ENCODE measurements at places on chromosomes 6 and 20.

GRCh38 chr6:51843456-51844056 is 243.9 kb downstream of the PKHD1 start:
- DNase-seq, result no peak

DNA sequence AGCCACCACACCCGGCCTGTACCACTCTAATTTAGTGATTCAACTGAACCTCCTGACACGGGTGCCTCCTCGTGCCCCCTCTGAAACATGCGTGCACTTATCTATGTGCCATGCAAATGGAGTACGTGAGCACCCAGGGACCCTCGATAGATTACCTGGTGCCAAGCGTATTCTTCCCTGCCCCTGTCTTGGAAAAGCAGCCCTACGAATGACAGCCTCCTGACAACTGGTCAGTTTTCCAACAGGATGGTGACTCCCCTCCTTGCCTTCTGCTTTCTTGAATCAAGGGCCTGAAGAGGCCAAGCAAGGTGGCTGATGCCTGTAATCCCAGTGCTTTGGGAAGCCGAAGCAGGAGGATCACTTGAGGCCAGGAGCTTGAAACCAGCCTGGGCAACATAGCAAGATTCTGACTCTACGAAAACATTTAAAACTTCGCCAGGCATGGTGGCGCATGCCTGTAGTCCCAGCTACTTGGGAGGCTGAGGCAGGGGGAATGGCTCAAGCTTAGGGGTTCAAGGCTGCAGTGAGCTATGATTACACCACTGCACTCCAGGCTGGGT is 25.4 kb upstream of the SYNJ2 start:
- DNase-seq, result no peak

DNA sequence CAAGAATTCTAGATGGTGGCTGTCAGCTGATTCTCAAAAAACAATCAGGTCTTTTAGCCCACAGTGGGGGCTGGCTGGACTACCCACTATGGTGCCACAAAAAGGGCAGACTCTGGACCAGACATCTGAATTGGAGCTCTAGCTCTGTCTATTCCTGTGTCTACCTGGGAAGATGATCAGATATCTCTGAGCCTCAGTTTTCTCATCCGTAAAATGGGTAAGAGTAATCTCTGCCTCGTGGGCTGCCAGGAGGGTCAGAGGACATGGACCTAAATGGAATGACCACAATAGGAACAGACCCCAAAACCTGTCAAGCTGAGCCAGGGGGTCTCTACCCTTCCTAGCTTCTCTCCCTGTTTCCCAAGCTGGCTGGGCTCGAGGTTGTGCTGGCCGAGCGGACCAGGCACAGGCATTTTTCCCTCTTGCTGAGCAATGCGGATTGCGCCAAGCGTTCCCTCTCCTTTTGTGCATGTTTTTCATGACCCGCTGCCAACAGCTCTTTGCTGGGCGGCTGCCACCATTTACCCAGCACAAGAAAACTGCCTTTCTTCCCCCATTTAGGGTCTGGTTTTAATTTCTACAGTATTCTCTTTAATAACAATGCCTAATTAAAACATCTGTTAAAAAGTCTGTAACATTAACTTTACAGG is 74.7 kb upstream of the MAFB start:
- DNase-seq, result no peak

DNA sequence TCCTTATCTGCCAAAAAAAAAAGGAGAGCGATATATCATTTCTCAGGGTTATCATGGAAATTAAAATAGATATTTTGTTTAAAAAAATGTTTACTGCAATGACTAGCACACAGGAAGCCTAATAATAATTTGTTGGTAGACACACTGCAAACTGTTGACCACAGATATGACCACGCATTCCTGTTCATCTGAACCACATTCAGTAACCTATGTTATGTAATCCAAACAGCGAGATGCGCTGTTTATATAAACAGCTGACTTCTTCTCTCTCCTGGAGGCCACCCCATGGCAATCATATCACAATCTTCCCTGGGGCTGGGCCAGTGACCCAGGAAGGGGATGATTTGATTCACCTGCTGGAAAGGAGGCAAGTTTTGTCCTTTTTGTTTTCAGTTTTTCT is 129.3 kb upstream of the UST start:
- no peak for DNase-seq

DNA sequence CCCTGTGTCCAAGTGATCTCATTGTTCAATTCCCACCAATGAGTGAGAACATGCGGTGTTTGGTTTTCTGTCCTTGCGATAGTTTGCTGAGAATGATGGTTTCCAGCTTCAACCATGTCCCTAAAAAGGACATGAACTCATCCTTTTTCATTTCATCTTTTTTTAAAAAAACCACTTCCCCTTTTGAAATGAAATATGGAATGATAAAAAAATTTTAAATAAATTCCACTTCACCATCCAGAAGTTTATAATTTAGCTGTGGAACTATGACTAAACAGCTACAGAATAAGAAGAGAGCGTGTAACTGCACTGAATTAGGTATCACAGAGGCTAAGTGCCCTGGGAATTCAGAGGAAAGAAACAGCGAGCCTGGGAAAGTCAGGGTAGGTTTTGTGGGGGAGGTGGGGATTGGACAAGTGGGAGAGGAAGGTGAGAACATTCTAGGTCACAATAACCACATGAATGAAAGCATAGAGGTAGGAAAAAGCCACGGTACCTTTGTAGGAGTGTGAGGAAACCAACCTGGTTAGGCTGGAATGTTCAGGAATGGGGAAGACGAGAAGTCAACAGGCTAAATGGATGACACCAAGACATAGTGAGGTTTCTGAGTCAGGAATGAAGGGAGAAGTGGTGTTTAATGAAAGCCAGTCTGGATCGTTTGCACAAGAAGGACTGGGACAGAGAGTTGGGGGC is 11.0 kb downstream of the TRIM10 start:
- DNase-seq, result no peak

DNA sequence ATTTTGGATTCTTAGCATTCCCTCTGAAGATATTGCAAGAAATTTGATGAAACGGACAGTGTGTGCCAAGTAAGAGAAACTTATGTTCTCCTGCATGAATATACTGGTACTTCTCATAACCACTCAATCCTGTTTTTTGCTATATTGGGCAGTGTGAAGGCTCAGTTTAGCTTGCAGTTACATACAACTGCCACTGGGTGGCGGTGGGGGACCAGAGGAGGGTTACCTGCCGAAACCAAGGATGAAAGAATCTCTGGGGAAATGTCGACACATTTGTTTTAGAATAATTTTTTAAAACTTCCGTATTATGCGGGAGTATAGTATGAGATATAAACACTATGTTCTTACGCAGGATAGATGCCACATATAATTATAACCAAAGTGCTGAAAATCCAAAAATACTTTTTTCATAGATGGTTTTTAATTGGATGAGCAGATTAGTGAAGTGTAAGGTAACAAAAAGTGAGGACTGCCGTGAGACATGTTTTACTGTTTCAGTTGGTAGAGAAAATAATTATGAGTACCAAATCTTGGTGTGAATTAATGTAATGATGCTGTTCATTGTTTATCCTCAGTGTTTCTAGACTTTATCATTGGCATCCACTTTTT is 9.7 kb downstream of the TRMT11 start:
- DNase-seq, result peak; percentile 56

DNA sequence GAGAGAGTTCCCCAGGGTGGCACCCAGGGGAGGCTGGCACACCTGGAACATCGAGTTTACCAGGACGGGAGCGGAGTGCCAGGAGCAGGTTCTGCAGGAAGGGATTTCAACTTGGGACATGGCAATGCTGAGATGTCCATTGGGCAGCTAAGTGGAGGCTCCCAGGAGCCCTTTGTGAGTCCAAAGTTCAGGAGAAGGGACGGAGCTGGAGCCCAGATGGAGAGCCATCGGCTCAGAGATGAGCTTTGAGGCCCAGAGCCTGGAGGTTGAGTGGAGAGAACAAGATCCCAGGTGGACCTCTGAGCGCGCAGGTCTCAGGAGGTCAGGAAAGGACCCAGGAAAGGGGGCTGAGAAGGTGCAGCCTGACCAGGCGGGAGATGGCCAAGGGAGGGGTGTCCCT is 67.5 kb upstream of the AFDN start:
- no peak for DNase-seq

GRCh38 chr20:1856424-1856823 is 38.8 kb upstream of the SIRPA start:
- DNase-seq, result no peak

DNA sequence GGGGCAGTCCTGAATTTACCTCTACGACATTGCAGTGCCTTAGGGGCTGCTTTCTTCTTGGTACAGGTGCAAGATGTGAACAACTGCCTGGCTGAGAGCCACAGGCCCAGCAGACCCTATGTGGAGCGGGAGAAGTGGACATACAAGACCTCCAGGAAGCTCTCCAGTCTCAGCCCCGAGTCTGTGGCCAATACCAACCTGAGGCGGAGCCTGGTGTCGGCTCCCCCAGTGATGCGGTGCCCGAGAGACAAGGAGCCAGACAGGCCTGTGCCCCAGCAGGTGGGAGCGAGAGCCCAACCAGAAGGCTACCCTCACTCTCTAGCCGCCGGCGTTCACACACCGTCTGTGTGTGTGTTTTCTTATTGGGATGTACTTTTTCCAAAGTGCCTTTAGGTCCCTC is 59.6 kb downstream of the EFCAB8 start:
- DNase-seq, result no peak

DNA sequence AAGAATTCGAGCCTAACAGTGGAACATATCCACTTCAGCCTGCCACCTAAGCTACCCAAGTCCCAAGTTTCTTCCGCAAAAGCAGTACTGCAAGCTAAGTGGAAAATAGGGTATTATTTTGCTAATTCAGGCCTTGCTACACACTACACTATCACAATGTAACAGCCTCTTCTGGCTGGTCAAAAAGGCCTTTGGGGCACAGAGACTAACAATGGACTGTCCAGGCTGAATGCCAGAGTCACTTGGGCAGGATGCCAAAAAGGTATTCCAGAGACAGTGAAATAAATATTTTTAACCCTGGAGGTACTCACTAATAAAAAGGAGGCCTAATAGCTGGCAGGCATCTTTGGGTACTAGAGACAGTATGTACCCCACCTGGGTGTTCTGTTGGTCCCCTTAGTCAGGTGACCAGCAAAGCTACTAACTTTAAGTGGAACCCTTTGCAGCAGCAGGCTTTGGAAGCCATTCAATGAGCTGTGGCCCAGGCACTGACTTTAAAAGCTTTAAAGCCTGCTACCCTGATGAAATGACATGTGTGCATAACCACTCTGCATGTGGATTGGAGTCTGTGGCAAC is 692.1 kb downstream of the HTR1B start:
- no peak for DNase-seq

DNA sequence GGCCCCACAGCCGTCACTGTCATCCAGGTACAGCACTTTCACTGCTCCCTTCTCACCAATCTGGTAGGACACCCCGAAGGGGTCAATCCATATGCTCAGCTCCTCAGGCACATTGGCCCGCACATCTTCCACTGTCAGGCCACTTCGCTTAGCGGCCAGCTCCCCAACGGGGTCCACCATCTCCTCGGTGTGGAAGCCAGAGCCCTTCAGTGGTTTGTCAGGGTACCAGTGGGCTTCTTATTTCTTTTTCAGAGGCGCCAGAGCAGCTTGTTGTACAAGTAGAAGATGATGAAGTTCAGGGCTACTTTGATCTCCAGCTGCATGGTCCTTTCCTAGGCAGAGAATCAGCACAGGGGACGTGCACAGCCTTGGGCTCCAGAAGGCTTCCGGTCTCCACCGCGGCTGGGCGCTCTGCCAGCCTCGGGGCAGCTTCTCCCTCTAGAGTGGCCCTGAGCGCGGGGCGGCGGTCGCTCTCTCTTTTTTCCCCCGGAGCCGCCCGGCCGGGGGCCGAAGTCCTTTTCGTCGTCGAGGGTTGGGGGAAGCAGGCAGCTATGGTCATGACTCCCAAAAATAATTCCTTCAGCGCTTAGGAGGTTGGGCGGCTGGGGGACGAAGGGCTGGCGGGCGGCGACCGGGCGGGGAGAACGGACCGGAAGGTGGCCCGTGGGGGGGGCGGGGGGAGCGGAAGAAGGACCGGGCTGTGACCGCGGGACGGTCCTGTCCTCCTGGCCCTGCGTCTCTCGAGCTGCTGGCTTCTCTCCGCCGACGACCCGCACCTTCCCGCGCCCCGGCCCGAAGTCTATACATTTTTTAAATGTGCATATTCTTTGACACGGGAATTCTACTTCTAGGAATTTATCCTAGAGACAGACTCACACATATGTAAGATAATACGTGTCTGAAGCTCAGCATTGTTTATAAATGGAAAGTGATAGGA is 6.5 kb upstream of the ZSCAN9 start:
- DNase-seq, result no peak

- DNase-seq, result no peak
Observed at GRCh38 chr6:28251661-28252008, 434 bp downstream of the ZKSCAN4 start.

GRCh38 chr6:15672291-15672690 is 9.5 kb upstream of the DTNBP1 start:
- DNase-seq, result no peak

GRCh38 chr6:15602154-15602553 is 60.7 kb downstream of the DTNBP1 start:
- DNase-seq, result no peak

DNA sequence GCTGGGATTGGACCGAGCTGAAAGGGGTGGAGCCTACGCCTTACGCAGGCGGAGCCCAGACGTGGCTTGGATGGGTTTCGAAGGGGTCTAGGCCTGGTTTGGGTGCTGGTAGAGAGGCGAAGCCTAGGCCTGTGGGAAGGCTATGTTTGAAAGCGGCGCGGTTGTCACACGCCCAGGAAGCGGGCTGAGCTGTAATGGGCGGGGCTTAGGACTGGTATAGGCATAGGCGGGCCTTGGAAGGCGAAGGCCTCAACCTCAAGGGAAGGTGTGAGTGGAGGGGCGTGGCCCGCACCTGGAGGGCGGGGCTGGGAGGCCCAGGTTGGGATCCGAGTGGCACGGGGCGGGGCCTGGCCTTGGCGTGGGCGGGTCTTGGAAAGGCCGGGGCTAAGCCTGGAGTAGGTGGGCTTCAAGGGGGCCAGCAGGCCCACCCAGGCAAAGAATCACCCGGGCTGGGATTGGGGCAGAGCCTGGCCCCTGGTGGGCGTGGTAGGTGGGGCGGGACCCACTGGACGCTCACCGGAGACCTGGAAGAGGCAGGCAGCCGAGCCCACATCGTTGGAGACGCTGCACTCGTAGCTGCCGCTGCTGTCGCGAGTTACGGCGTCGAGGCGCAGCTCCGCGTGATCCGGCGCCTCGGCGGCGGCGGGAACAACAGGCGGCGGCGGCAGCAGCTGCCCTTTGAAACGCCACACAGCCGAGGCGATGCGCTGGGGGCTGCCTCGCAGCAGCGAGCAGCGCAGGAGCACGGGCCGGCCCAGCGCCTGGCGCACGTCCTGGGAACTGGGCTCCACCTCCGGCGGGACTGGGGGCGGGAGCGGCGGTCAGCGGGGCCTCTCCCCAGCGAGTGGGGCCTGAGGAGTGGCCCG is 49.0 kb downstream of the MDGA1 start:
- DNase-seq, result no peak
